ENCODE measurements at places on chromosomes 6 and 20.

DNA sequence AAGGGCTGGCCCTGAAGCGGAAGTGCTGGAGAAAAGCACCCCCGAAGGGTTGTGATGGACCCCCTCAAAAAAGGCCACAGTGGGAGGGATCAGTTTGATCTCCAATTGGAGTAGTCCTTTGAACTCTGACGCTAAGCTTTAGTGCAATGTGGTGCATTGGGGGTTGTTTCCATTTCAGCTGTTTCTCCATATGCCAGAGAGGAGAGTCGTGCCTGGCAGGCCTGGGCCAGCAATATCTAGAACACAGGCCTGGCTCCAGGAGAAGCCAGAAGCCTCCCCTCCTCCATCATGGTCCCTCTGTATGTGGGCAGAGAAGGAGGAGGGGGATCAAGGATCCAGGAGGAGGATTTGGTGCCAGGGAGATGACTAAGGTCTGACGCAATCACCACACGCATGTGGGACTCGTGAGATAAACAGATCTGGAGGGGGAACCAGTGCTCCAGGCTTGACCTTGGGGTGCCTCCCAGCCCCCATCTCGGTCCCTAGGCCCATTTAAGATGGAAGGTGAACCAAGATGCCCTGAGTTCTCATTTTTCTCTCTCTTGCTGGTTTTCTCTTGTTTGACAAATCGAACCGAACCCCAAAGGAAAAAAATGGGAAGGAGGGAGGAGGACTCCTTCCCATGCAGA is 517.4 kb upstream of the JARID2 start:
- no peak for DNase-seq

DNA sequence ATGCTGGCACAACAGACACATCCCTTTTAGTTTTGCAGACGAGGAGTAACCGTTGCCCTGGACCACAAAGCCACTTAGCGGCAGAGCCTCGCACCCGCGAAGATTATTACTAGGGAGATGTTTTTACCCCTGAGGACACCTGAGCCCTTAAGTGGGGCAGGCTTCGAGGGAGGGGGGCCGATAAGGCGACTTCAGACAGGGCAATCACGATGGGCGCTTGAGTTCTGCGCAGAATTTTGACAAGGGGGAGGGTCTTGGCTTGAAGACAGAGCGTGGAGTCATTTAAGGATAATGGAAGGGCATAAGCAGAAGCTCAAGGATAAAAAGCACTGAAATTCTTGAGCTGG is 650 bp upstream of the TTK start:
- DNase-seq = peak; percentile 71

- DNase-seq = no peak
Measured at GRCh38 chr6:90086517-90086916, 192.2 kb downstream of the GJA10 start.

DNA sequence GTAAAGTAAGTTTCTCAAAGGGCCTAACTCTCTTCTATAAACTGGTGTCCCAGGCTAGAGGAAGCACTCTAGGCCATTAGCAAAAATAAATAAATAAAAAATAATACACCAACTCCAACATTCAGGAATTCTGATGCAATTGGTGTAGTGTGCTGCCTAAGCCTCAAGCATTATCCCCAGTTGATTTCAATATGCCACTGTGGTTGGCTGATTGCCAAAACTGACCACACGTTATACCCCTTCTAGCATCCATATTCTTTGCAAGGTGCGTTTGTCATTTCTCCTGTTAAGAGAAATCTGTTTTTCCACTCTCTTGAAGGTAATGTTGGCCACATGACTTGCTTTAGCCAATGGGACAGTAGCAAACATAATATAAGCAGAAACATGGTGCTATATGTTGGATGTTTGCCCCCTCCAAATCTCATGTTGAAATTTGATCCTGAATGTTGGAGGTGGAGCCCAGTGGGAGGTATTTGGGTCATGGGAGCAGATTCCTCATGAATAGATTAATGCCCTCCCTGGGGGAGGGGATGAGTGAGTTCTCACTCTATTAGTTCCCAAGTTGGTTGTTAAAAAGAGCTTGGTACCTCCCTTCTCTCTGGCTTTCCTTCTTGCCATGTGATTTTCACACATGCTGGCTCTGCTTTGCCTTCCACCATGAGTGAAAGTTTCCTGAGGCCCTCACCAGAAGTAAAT is 71.9 kb upstream of the PLCB4 start:
- DNase-seq = no peak

GRCh38 chr6:11815231-11815630 is 36.6 kb upstream of the ADTRP start:
- DNase-seq = no peak

All from left hindlimb (tissue), 1 donor.